ENCODE measurements at places on chromosomes 16 and 17.

DNA sequence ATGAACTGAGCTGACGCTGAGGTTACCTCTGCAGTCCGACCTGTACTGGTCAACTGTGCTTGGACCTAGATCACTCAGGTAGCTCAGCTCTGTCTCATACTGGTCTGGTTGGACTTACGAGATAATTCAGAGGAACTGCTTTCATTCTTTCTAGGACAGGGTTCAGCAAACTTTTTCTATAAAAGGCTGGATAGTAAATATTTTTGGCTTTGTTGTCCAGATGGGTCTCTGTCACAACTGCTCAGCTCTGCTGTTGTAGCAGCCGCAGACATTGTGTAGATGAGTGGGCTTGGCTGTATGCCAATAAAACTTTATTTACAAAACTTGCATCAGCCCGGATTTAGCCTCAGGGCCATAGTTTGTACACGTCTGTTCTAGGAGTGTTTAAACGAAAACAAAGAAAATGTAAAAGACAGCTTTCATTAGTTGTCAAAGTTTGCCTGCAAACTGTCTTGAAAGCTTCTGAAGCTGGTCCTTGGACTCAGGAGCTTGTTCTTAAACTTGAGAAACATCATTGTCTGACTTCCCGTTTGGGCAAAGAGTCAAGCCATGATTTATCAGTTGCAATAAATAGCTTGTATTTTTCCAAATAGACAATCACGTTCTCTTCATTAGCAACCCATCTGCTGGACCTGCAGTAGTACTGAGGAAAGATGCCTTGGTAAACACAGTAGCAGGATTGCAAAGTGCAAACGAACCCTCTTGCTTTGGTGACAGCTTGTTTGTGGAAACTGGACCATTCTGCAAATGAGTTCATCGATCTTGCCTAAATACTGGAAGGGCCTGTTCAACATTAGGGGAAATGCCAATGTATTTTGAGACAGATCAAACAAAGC lies 253.4 kb downstream of the SNX29 start:
- DNase-seq, result no peak

DNA sequence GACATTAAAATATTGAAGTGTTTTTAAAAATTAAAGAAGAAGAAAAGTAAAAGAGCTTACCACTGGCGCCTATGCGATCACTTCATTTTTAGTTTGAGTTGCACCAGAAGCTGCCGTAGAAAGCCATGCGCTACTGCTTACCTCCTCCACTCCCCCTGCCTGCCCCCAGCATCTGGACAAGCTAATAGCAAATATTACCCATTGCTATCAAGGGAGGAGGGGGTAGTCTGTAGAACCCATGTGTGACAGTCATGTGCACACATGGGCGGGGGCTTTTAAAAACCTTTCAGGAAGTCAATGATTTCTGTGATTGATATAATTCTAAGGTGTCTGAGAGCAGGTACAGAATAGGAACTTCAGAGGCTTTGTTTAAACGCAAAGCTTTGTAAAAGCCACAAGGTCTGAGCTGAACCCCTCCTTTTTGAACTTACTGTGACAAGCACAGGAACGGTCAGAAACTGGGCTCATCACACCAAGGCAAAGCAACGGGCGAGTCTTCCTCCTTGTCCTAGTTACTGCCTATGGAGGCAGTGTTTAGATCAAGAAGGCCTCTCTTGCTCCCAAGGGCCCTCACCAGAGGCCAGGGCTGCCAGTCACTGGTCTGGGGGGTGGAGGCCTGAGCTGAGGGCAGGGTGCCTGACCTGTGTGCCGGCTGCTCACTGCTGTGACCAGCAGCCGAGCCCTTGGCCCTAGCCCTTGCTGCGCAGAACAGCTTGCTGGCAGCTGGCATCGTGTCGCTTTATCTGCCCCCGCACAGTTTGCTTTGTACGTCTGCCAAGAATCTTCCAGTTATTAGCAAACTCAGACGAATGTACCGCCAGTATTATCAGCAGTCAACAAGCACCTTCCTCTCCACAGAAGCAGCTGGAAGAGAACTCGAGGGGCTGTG lies 15.0 kb downstream of the GINS2 start:
- DNase-seq, result no peak

DNA sequence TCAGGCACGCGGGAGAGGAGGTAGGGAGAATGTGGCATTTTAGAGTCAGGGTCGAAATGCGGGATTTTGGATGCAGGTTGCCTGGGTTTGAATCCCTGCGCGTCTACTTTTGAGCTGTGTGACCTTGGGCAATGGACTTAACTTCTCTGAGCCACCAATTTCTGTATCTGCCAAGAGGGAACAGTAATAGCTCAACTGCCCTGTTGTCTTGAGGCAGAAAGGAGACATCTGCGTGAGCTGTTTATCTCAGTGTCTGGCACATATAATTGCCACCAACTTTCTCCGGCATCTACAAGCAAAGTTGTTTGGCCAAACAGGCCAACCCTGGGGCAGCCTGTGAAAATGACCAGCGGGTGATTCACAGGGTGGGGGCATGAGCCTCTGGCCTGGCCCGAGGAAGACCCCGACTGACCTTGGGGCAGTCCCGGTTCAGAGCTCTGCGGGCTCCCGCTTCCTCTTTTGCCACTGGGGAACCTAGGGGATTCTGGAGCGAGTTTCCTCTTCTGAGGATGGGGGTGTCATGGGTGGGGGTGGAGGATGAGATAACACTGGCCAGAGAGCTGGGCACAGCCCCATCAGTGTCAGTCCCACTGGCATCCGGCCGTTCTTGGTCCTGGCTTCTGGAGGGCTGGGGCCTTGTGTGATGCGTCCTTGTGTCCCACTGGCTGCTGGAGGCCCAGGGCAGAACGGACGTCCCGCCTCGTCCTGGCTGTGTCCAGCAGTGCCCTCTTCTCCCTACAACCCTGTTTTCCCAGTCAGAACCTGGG lies 1.3 kb downstream of the SNN start:
- DNase-seq, result no peak

- no peak for DNase-seq
Measured at GRCh38 chr17:57637666-57638010, 107.5 kb downstream of the CCDC182 start.

DNA sequence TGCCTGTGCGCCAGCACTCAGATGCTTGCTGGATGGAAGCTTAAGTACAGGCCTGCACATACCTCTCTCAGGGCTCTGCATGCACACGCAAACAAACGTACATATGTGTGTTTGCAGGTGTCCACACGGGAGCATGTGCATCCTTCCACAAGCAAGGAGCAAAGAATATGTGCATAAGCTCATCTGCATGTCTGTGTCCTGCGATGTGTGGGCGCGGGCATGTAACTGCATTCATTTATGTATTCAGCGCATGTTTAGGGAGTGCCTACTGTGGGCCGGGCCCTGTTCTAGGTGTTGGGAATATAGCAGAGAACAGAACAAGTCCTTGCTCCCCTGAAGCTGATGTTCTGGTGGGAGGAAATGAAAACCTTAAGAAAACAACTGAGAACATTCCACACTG lies 13.7 kb downstream of the TRPV2 start:
- no peak for DNase-seq

- no peak for DNase-seq
Measured at GRCh38 chr17:40461732-40462342, 18.6 kb downstream of the IGFBP4 start.

DNA sequence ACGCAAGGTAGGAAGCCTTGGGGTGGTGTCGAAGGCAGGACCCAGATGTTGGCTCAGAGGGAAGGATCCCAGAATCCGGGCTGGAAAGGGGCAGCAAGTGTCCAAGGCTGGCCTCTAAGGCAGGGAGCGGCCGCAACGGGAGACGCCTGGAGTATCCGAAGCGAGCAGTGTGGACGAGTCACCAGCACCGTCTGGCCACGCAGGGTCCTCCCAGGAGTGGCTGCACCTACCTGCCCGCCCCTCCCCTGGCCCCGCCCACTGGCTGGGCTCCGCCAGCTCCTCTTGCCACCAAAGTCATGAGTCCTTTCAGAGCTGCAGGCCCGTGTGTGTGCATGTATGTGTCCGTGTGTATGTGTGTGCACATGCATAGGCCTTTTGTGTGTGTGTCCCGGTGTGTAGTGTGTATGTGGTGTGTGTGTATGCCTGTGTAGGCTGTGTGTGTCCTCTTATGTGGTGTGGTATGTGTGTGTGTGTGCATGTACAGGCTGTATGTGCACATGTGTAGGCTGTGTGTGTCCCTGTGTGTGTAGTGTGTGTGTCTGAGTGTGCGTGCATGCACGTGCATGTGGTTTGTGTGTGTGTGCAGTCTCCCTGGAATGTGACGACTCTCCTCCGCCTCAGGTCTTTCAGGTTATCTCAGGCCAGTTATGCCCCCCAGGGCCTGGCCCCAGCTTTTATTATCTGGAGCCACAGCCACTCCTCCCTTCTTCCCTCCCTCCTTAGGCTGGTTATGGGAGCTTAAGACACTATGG lies at the start of gene PRSS8:
TSS of gene PRSS8 (minus strand) at position 193 of the 752 bp plus-strand sequence. CDS start 229 bp downstream, outside the sequence.
- DNase-seq, result no peak

DNA sequence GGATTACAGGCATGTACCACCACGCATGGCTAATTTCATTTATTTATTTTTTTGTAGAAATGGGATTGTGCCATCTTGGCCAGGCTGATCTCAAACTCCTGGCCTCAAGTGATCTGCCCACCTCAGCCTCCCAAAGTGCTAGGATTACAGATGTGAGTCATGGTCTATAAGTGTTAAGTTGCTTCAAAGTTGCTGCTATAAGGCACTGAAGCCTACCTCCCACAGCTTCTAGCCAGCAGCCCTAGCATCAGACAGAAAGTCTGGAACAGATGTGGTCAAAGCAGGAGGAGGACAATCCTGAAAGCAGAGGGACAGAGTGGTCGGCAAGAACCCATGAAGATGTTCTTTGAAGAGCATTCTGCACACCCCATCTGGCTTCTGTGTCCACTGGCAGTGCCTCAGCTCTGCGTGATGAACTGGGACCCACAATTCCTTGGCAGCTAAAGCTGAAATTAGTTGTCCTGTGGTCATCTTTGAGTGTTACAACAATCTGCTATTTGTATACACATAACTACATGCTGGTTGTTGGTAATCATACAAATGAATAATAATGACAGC lies 11.2 kb downstream of the MAP3K14 start:
- DNase-seq, result no peak

GRCh38 chr16:56824331-56824730 lies 40.7 kb upstream of the SLC12A3 start:
- no peak for DNase-seq

DNA sequence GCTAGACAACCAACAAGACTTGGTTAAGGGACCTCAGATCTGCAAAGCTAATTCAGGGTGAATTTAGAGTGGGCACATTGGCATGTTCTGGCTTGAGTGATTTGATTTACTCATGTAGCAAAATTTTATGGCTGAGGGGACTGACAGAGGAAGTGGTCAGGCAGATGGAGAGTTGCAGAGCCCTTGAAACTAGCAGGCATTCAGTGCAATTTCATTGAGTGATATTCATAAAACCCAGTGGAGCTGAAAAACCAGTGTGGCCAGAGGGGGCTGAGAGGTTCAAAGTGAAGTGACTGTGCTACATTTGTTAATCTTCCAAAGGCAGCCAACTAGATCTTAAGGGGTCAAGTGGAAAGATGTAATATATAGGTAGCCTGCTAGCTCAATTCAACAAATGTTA lies 2.2 kb upstream of the TMEM94 start:
- DNase-seq, result no peak

DNA sequence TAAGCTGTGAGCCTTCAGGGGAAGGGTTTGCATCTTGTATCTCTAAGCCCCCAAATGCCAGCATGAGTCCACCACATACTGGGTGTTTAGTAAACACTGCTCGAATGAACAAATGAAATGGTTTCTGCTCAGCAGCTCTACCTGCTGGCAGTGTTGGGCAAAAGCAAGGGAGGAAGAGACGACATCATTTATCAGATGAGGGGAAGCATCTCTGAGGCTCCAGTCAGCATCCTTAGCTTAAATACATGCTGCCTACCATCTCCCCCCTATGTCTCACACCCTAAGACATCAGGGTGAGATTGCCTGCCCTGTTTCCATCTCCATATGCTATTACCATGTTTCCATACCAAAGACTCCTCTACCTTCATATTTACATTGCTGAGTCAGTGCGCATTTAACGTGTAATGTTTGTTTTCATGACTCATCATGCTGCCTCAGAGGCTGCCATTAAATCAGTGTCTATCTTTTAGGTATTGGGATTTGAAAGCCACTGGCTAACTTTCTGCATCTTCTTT lies 379.8 kb downstream of the UTP18 start:
- DNase-seq, result no peak

DNA sequence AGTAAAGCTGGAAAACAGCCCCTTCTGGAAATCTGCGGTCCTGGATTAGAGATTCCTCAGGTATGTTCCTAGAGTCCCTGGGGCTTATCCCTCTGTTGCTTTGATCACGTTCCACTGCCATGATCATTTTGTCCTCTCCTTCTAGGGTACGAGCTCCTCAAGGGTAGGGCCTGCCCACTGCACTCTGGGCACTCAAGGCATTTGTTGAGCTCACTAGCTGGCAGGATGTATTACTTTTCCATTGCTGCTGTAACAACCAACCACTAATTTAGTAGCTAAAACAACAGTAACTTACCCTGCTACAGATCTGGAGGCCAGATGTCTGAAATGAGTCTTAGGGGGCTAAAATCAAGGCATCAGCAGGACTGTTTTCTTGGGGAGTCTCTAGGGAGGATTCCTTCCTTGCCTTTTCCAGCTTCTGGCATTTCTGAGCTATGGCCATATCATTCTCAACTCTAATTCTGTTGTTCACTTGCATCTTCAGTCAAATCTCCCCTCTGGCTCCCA lies 65.7 kb downstream of the ARSG start:
- DNase-seq, result no peak

- no peak for DNase-seq
Measured at GRCh38 chr17:5665164-5665563, 80.9 kb upstream of the NLRP1 start.

DNA sequence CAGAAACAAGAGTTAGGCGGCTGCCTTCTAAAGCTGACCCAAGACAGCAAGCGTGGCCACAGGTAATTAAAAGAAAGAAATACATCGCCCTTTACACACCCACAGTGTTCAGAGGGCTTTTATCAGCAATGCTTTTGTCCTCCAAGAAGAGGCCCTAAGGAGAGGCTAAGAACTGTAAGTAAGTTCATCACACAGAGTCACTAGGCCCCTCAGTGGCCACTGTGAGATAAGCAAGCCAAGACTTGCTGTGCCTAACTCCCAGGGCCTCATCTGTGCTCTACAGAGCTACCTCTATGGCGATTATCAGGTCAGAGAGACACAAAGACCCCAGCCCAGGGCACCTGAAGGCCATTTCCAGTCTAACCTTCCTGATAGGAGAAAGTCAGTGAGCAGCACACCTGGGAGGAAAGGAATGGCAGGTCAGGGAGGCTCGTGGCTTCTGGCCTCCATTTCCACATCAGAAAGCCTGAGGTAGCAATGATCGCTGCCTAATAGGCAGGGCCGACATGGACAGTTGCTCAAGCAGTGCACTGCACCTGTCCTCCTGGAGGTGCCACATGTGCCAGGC lies 545.2 kb upstream of the CDH11 start:
- DNase-seq, result no peak

DNA sequence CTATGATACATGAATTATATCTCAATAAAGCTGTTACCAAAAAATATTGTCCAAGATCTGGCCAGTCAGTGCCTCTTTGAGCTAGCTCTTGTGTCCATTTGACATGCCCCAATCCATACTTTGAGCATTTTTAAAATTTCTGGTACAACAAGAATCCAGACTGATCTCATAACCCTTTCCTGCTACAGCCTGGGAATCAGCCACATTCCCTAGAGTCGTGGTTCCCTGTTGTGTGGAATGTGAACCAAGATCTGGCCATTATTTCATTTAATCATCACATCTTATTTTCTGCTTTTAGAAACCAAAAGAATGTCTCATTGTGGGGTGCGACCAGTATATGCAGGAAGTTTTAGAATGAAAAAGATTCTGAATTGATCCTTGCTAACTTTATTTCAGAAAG lies 34.3 kb upstream of the RPRML start:
- DNase-seq, result no peak
